ENCODE measurements at places on chromosomes 7 and 10. TPM values are rescaled to one million over a fixed set of nuclear protein-coding genes. Genes with fewer than 3 reads are reported as not detected.

HGF gene
- 14.9 TPM for total RNA-seq

DNA sequence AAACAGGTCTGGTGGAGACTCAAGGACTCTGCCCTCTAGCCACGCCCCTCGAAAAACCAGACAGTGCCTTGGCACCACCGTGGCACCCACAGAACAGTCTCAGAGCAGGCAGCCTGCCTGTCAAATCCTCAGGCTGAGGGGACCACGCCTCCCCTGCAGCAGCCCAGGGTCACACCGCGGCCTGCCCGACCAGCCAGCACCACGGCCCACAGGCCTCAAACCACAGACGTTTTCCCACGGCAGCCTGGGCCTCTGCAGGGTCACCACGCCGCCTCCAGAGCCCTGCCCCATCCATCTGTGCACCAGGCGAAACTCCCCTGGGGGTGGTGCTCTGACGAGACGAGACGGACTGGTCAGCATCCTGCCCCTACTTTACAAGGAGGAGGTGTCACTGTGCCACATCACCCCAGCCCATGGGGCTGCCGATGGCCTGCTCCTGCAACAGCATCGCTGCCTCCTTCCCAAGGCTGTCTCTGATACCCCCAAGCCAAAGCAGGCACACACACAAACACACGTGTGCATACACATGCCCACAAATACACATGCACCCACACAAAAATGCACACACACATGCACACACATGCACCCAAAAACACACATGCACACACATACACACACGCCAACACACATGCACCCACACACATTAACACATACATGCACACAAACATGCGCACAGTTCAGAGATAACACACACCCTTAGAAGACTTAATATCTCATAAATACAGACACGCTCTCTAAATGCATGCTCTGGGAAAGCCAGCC, 24.6 kb downstream of the PAPOLB start:
- no peak for DNase-seq

DNA sequence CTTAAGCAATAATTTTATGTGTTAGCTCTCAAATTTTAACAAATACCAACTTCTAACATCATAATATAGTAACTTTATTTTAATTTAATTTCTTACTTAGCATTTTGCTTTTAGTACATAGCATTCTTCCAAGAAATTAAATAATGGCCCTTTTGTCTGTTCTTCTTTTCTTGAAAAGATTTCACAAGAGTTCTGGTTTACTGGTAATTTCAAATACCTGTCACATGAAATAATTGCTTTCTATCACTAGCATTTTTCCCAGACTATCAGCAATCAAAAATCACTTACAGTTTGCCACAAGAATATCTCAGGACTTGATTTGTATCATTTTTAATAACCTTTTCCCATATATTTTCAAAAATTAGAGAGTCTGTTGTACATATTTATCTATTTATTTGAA, 193.0 kb downstream of the CACNA2D1 start:
- no peak for DNase-seq

DNA sequence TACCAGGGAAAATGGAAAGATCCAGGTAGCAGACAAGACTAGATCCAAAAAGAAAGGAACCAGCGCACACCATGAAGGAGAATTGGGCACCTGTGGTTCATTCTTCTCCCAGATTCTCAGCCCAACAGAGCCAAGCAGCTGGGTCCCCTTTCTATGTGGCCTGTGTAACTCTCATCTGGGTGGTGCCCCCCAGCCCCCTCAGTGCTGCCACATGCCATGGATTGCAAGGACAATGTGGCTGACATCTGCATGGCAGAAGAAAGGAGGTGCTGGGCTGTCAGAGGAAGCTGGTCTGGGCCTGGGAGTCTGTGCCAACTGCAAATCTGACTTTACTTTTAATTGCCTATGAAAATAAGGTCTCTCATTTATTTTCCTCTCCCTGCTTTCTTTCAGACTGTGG, 21.4 kb downstream of the PRSS2 start:
- no peak for DNase-seq

- DNase-seq: no peak
Observed at GRCh38 chr10:44261296-44261695, 123.6 kb downstream of the CXCL12 start.

DNA sequence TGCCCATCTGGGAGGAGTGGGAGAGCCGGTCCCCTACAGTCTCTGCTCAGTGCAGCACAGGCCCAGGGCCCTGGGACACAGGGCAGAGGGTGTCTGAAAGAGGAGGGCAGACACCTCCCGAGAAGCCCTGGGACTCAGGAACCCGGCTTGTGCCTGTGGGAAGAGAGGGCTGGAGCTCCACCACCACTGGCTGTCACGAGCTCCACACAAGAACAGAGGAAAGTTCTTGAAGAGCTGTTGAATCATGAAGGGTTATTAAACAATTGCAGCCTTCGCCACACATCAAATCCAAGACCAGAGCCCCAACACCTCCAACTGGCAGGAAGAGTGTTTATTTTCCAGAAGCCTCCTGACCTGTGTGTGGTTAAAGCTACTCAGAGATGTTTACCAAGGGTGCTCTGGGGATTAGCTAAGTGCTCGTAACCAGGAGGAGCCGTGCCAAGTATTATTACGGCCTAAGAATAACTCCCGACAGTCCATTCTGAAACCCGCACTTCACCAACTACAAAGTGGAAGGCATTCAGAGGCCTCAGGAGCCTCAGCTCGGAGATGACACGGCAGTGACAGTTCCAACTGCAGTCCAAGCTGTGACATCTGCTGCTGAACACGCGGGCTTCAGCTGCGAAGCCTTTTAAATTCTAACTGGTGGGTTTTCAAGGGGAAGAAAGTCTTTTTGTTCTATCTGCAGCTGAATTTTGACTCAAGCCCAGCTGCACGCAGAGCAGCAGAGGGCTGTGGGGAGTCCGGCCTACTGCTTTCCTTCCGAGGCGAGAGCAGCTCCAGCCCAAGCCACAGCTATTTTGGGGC, 75.1 kb downstream of the MAD1L1 start:
- DNase-seq: peak; percentile 45

DNA sequence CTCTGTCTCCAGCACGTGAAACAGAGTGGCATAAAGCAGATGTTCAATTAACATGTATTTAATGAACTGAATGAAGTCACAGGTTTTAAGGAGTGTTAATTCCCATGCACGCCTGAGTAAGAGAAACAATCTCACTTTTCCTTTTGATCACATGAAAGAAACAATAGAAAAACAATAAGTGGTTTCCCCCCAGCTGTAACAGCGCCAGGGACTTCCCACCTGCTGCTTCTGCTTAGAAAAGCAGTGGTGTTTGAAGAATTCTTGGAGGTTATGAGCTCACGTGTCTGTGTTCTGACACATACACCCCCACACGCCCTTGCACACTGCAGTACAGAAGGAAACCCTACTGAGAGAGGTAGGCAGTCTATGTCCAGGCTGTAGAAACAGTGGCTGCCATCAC, 51.3 kb upstream of the FRMD4A start:
- DNase-seq: no peak

DNA sequence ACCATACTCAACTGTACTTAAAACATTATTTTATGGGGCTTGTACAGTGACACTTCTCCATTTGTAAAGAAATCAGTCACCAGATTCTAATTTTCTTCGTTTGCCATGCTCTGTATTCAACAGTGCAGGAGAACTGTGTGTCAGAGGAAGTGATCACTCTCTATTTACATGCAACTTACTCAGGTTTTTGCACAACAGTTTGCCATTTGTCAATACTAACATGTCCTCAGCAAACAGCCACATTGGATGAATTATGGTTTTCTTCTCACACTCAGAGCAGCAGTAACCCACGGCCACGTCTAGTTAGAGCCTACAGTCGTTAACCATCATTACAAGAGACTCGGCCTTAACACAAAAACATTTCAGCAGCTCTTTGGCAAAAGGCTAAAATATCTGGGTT, 69.2 kb upstream of the SP4 start:
- DNase-seq: no peak

ANKRD7 gene
- 0.84 TPM for total RNA-seq

DOCK4 gene
- 35.1 TPM for total RNA-seq

- DNase-seq: no peak
Observed at GRCh38 chr7:155153676-155154075, 83.6 kb downstream of the HTR5A start.

IFIT1B gene
- total RNA-seq: not detected

SORBS1 gene
- 590 TPM for total RNA-seq

DNA sequence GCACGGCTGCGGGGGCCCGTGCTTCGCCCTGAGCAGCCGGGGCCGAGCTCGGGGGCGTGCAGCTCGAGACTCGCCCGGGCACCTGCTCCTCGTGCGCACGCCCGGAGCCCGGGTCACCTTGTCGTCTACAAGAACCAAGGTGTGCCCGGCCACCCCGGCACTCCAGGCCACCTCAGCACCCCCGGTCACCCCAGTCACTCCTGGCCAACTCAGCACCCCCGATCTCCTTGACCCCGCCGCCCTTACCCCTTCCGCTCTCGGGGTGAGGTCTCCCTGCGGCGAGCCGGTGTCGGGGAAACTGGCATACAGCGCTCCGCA, 268 bp upstream of the IGFBP3 start:
- DNase-seq: no peak

HOXA5 gene
- 18.3 TPM for total RNA-seq

- DNase-seq: no peak
Observed at GRCh38 chr7:6642861-6643640, 5.9 kb downstream of the ZNF316 start.

GRCh38 chr7:30678805-30679204, 3.5 kb downstream of the CRHR2 start:
- DNase-seq: no peak
